Left lung (tissue), 14 donors: ENCODE measurements at places on chromosomes 7 and 10. TPM values are rescaled to one million over a fixed set of nuclear protein-coding genes. Genes with fewer than 3 reads are reported as not detected.

- no peaks in the 10 kb centered on the region for H3K4me1 ChIP-seq
- H3K4me3 ChIP-seq = no peak overlapping the region
- H3K27me3 ChIP-seq = no peaks in the 10 kb centered on the region
- no peak overlapping the region for H3K27ac ChIP-seq
- H3K36me3 ChIP-seq = no peaks in the 10 kb centered on the region
- no peak for DNase-seq
These were observed 234.2 kb upstream of the LRRN3 start for GRCh38 chr7:110856704-110857103.

DNA sequence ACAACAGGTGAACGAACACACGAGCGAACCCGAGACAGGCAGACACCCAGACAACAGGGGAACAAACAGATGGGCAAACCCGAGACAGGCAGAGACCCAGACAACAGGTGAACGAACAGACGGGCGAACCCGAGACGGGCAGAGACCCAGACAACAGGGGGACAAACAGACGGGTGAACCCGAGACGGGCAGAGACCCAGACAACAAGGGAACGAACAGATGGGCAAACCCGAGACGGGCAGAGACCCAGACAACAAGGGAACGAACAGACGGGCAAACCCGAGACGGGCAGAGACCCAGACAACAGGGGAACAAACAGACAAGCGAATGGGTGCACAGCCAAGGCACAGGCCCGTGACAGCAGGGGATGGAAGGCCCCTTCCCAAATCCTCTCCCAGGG, 264.7 kb downstream of the ELFN1 start:
- H3K4me1 ChIP-seq = no peaks in the 10 kb centered on the region
- no peak overlapping the region for H3K4me3 ChIP-seq
- no peaks in the 10 kb centered on the region for H3K36me3 ChIP-seq
- DNase-seq = no peak

INMT gene
- 164 TPM for total RNA-seq

DNA sequence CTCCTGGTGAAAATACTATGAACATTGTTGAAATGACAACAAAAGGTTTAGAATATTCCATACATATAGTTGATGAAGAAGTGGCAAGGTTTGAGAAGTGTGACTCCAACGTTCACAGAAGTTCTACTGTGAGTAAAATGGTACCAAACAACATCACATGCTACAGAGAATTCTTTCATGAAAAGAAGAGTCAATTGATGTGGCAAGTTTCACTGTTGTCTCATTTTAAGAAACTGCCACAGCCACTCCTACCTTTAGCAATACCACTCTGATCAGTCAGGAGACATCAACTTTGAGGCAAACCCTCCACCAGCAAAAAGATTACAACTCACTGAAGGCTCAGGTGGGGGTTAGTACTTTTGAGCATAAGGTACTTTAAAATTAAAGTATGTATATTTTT, 693.3 kb downstream of the GRID1 start:
- H3K27ac ChIP-seq = no peak overlapping the region
- H3K27me3 ChIP-seq = no peaks in the 10 kb centered on the region
- no peaks in the 10 kb centered on the region for H3K4me1 ChIP-seq
- no peak for DNase-seq

ACBD7 gene
- 1.3 TPM for total RNA-seq

GRCh38 chr7:17939211-17939605, 1.1 kb downstream of the SNX13 start:
- peak overlapping the region; percentile 92 for H3K27ac ChIP-seq
- H3K4me3 ChIP-seq = peak overlapping the region; percentile 88
- no peaks in the 10 kb centered on the region for H3K27me3 ChIP-seq
- no peak for DNase-seq
- peaks cover 3% of the 10 kb centered on the region for H3K4me1 ChIP-seq

DNA sequence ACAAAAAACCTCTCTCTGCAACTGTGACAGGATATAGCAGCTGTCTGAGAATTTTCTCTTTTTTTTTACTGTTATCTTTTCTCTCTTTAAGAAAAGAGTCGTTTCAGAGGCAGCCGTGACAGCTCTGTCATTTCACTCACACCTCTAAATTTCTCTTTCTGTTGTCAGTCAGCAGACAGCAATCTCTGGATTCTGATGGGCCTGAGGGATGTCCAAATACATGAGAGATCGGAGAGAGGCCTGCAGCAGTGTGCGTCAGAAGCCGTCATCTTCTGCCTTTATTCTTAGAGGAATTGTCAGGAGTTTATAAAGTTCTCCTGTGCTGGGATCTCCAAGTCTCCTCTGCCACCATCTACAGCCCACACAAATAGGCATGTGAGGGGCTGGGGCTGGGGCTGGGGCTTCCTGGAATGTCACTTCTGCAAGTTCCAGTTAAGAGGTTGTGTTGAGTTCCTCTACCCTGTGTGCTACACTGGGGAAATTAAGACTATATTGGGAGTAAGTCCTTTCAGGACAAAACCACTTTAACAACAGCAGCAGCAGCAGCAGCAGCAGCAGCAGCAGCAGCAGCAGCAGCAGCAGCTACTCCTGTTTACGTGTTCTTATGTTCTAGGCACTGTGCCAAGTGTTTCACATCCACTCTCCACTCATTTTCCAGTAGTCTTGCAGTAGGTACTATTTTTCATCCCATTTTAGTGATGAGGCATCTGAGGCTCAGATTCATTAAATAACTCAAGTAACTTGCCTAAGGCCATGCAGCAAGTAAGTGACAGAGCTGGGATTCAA, 541.3 kb downstream of the LRMDA start:
- DNase-seq = peak; percentile 80
- no peak overlapping the region for H3K4me3 ChIP-seq
- H3K4me1 ChIP-seq = no peaks in the 10 kb centered on the region
- H3K27ac ChIP-seq = no peak overlapping the region

GRCh38 chr7:135509589-135509838, 388 bp downstream of the CNOT4 start:
- no peaks in the 10 kb centered on the region for H3K27me3 ChIP-seq
- DNase-seq = no peak

DNA sequence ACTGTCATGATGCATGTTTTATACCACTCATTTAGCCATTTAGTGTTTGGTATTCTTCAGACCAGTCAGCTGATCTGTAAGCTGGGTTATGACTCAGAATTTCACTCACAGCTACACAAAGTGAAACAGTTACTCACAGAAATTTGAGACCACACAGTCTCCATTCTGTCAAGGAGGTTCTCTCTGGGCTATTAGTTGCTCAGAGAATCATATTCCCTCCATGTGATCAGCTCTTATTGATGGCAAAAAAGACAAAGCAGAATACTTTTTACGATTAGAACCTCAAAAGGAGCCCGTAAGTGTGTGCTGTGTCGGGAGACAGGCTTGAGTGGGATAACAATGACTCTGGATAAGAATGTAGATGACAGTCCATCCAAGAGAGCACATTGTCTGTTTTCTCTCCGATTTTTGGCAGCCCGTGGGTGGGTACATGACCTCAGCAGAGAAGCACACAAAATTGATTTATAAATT, 277.6 kb upstream of the SORCS1 start:
- H3K36me3 ChIP-seq = no peaks in the 10 kb centered on the region
- no peak overlapping the region for H3K4me3 ChIP-seq
- H3K4me1 ChIP-seq = no peaks in the 10 kb centered on the region
- no peak overlapping the region for H3K27ac ChIP-seq

COL1A2 gene
- total RNA-seq = 3,050 TPM

DNA sequence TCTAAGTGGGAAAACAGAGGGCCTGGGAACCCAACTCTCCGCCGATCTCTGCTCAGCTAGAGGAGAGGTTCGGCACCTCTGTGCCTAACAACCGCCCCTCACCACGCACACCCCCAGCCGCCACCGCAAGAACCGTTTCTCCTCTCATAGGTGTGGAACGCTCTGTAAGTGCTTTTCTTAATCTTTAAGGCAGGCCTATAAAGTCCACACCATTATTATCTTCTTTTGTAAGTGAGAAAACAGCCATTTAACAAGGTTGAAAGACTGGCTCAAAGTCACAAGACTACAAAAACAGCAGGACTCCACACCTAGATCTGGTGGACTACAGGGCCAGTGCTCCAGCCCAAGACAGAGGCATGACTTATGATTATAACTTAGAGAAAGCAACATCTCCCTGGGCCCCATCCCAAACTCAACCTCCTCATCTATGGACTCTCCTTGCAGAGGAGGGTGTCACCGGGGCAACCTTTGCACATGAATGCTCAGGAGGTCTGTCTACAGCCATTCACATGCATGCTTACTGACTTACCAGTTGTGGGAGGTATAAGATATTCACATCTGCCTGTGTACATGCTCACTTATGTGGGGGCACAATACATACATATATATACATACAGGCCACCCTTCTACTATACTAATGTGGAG, 7.9 kb upstream of the NKX2-3 start:
- H3K36me3 ChIP-seq = no peaks in the 10 kb centered on the region
- DNase-seq = no peak
- no peaks in the 10 kb centered on the region for H3K4me1 ChIP-seq
- H3K27ac ChIP-seq = no peak overlapping the region

DNA sequence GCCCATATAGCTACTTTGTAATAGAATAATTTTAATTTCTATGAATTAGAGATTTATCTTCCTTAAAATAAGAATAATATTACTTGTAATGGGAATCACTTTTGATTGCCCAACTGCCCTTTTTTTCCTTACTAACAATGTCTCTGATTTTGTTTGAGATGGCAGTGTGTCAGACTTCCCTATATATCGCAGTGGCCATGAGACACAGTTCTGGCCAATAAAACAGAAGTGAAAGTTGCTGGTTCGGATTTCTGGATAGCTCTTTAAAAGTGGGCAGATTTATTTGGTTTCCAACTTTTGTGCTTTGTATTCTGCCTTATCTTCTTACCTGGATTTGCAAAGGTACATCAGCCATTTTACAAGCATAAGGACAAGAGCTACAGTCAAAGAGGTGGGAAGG, 170.2 kb downstream of the PPP1R17 start:
- no peaks in the 10 kb centered on the region for H3K36me3 ChIP-seq
- H3K27ac ChIP-seq = no peak overlapping the region
- DNase-seq = no peak
- no peaks in the 10 kb centered on the region for H3K4me1 ChIP-seq
- H3K27me3 ChIP-seq = no peaks in the 10 kb centered on the region

NPY gene
- not detected for total RNA-seq

- no peak for DNase-seq
- no peaks in the 10 kb centered on the region for H3K36me3 ChIP-seq
- H3K27ac ChIP-seq = no peak overlapping the region
These were observed 88.6 kb downstream of the FANK1 start for GRCh38 chr10:125984865-125985495.

DNA sequence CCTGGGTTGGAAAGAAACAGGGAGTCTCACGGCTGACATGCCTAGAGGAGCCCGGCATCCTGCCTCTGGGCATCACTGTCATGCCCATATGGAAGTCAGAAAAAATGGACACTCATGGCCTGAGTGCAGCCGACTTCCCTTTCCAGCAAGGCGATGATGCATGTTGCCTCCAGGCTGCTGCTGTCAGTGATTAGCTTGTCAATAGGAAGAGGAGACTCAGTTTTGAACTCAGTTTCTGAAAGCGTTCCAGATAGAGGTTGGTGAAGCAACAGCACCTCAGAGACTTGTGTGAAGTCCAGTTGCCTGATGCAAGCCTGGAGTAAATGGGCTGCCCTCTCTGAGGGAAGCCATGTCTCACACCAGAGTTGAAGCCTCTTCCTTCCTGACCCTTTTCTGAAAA, 148.4 kb downstream of the TPST1 start:
- no peak overlapping the region for H3K27ac ChIP-seq
- no peaks in the 10 kb centered on the region for H3K27me3 ChIP-seq
- H3K4me1 ChIP-seq = peaks cover 9% of the 10 kb centered on the region
- no peak for DNase-seq
- no peaks in the 10 kb centered on the region for H3K36me3 ChIP-seq
- H3K4me3 ChIP-seq = no peak overlapping the region

DNA sequence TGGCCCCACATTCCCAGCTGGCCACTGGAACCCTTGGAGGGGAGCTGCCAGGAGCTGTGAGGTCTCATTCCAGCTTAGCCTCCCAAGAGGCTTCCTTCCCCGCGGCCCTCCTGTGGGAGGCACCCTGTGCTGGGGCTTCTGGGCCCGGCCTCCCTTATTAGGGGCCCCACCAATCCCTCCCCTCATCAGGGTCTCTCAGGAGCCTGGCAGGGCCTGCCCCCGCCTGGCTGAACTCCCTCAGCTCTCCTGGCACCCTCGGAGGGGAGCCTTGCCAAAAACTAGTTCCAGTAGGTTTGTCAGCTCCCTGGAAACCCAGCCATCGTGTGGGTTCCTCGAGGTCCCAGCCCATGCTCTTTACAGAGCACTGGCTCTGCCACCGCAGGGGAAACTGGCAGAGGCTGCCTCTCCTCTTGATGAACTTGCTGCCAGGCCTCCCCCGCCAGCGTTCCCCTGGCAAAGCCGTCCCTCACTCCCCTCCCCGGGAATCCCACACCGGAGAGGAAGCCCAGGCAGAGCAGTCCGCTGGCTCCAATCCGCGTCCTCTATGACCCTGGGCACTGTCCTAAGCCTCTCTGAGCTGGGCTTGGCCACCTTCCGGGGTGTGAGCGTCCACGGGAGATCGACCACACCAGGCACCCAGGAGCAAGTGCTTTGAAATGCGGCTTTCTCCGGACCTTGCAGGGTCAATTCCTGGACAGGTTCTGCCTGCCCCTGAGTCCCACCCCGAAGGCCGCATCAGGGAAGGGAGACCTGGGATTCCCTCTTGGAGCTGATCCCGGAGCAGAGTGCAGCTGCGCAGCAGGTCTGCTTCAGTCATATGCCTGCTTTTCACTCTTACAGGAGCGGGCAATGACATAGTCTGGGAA, 139.8 kb downstream of the ARHGAP22 start:
- no peak for DNase-seq
- no peak overlapping the region for H3K27ac ChIP-seq
- peaks cover 5% of the 10 kb centered on the region for H3K27me3 ChIP-seq
- H3K4me1 ChIP-seq = no peaks in the 10 kb centered on the region
- H3K36me3 ChIP-seq = no peaks in the 10 kb centered on the region

DNA sequence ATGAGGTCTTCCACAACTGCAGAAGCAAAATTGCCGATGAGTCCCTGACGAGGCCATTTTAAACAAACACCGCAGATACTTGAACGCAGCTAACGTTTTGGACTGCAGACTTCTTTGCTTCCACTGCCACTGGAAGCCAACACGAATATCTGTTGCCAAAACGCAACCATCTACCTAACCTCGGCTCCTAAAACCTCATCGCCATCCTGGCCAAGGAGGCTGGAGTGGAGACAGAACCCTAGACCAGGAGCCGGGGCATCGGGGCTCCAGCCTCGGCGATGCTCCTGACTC, 493 bp downstream of the WDR91 start:
- H3K36me3 ChIP-seq = peaks cover 3% of the 10 kb centered on the region
- H3K27ac ChIP-seq = peak overlapping the region; percentile 88
- H3K27me3 ChIP-seq = no peaks in the 10 kb centered on the region
- peak overlapping the region; percentile 87 for H3K4me3 ChIP-seq
- peak; percentile 36 for DNase-seq

GRCh38 chr10:3887885-3888476, 103.0 kb upstream of the KLF6 start:
- no peak overlapping the region for H3K4me3 ChIP-seq
- peaks cover 11% of the 10 kb centered on the region for H3K4me1 ChIP-seq
- peak overlapping the region; percentile 51 for H3K27ac ChIP-seq
- H3K27me3 ChIP-seq = no peaks in the 10 kb centered on the region
